ENCODE measurements at places on chromosomes 13 and 19.

DNA sequence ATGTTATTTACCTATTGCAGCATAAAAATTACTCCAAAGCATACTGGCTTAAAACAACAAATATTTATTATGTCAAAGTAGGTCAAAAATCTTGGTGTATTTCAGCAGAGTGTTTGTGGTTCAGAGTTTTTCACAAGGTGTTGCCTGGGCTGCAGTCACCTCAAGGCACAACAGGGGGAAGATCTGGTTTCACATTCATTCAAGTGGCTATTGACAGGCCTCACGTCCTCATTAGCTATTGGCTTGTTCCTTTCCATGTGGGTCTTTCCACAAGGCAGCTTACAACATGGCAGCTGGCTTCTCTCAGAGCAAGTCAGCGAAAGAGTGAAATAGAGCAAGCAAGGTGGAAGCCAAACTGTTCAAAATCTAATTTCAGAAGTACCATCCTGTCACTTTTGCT is 602.9 kb downstream of the OLFM4 start:
- DNase-seq, result no peak

- DNase-seq, result no peak
Measured at GRCh38 chr13:30700364-30700763, 35.0 kb upstream of the ALOX5AP start.

DNA sequence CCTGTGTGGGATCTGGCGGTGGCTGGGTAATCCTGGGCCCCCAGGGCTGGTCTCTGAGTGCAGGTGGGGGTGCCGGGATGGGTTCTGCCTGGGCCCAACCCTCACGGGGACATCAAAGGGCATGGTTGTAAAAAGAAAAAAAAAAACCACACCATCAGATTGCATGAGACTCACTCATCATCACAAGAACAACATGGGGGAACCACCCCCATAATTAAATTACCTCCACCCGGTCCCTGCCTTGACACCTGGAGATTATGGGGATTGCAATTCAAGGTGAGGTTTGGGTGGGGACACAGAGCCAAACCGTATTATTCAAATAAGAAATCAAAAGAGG is 14.3 kb downstream of the C1QTNF9 start:
- DNase-seq, result no peak

- DNase-seq, result no peak
Measured at GRCh38 chr13:114099918-114100445, 32.4 kb downstream of the RASA3 start.

DNA sequence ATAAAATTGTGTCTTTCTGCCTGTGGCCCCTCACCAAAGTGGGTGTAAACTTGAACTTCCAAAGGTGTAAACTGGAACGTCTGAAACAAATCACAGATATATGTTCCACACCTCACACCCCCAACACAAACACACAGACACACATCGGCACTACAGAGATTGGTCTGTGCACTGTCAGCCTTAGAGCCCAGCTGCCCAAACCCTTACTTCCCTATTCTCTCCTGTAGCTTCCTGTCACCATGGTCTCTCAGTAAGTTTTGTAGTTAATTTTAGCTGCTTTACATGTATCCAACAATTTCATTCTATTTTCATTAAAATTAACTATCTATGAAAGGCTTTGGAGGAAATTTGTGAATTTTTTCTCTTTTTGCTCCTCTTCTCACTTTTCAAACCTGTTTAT is 5.4 kb downstream of the TM9SF2 start:
- DNase-seq, result no peak

DNA sequence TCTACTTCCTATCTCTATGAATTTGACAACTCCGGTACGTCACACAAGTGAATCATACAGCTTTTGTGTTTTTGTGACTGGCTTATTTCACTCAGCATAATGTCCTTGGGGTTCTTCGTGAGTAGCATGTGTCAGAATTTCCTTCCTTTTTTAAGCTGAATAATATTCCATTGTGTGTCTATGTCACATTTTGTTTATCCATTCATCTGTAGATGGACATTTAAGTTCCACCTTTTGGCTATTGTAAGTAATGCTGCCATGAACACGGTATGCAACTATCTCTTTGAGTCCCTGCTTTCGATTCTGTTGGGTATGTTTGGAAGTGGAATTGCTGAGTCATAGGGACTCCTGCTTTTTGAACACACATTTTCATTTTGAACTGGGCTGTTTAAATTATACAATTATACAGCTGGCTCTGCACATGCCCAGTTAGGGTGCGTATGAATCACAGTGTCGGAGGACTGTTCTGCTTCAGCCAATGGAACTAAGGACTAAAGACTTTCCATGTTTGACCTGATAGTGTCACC is 43.0 kb upstream of the C13orf42 start:
- DNase-seq, result no peak

DNA sequence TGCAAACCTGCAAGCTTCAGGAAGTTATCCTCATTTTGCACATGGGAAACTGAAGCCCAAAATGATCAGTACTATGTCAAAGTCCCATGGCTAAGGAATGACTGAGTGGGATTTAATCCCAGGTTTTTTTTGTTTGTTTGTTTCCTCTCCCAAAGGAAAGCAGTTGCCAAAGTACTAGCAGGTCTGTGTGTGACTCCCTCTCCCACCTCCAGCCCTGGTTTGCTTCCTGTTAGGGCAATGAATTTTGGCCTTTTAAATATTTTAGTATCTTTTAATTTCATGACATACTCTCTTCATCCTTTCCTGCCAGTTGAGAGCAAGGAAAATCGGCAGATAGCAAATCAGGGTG is 134.1 kb upstream of the RNF113B start:
- no peak for DNase-seq

DNA sequence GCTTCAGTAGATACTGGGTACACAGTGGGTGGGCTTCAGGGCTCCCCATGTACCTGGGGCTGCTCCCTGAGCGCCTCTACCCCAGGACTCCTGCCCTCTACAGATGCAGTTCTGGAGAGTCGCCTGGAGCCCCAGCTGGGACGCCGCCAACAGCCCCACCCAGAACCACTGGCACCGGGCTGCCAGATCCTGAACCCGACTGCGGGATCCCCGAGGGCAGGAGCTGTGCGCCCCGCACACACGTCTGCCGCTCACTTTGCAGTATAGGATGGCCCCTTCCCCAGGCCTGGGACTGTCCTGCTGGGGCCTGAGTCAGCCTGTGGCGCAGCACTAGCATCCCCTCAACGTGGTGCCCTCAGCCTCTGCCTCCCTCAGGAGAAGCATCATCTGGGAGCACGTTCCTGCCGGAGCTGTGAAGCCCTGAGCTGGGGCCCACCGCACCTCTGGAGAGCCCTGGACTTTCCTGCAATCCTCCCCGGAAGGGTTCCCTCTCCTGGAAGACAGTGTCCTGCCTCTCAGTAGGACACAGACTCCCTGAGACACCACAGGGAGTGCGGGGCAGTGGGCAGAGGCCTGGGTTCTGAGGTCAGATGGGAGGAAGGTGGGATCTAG is 3.7 kb downstream of the REXO1 start:
- DNase-seq, result no peak

DNA sequence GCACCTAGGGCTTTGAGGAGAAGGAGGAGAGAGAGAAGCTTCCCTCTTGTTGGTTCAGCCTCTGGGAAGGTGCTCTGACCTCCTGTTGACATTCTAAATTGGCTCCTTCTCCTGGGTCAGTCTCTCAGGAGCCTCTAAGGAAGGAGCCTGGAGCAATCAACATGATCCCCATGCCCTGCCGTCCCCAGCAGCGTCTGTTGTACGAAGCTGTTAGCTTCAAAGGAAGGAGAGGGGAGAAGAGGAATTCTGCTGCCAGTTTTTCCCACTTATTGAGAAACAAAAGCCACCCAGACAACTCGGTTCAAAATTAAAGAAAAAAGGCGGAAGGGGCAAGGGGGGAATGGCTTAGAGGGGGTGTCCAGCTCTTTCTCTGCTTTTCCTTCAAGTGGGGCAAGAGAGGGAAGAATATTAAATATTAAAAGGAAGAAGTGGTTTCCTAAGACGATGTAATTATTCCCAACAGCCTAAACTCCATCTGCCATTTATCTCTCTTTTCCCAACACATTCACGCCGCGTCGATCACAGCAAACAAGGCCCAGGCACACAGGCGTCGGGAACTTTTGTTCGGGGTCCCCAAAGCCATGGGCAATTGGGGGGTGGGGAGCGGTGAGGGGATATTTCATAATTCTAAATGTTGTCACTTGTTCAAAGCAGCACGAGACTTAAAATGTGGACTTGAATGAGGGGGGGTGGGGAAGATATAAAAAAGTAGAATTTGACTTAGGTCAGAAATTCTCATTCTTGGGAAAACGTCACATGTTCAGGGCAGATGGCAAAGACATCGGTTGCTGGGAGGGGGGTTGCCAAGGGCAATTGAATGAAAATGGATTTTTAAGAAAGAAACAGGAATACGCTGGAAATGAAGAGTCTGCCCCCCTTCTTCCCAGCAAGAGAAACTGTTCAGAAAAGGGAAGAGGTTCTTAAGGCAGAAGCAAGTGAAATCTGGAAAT is 116.8 kb upstream of the CACNA1A start:
- no peak for DNase-seq

DNA sequence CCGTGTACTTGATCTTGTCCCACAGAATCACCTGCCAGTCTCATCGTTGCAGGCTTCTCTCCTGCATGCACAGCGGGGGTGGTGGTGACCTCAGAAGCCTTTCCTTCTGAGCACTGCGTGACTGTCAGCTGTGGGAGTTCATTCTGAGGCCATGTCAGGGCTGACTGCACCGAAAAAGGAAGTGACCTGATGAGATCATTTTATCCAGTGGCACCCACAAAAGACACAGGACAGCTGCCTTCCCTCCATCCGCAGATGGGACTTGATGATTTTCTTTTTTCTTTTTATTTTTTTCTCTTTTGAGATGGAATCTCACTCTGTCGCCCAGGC is 89.7 kb downstream of the RAB20 start:
- DNase-seq, result peak; percentile 65

DNA sequence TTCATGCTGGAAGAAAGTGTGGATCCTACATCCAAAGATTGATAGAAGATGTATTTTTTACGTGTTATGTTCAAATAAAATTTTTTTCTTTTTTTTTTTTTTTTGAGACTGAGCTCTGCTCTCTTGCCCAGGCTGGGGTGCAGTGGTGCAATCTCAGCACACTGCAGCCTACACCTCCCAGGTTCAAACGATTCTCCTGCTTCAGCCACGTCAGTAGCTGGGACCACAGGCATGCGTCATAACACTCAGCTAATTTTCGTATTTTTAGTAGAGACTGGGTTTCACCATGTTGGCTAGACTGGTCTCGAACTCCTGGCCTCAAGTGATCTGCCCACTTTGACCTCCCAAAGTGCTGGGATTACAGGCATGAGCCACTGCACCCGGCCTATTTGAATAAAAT is 65.7 kb downstream of the KLF12 start:
- peak; percentile 62 for DNase-seq

DNA sequence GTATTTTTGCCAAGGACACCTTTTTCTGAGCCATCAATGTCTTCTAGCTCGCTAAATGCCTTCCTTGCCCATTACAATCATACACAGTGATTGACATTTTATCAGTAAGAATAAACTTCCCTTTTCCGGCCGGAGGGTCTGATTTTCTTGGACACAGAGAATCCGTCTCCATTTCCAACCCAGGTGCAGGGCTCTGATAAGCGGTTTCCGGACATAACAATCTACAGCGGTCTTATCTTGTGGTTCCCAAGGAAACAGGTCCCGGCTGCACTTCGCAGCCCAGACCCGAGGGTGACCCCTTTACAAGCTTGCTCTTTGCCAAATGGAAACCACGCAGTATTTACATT is 5.1 kb upstream of the ZNF77 start:
- no peak for DNase-seq

GRCh38 chr13:80945328-80945727 is 604.4 kb upstream of the SPRY2 start:
- DNase-seq, result no peak

- DNase-seq, result no peak
Measured at GRCh38 chr19:15240515-15240914, 8.3 kb upstream of the EPHX3 start.

GRCh38 chr13:110615322-110616102 is at the start of gene NAXD:
TSS of gene NAXD (plus strand) at chr13:110615545. CDS start at chr13:110615602, 57 bp downstream.
- DNase-seq, result peak; percentile 93

GRCh38 chr19:17778251-17778967 is 16.5 kb upstream of the B3GNT3 start:
- peak; percentile 75 for DNase-seq

DNA sequence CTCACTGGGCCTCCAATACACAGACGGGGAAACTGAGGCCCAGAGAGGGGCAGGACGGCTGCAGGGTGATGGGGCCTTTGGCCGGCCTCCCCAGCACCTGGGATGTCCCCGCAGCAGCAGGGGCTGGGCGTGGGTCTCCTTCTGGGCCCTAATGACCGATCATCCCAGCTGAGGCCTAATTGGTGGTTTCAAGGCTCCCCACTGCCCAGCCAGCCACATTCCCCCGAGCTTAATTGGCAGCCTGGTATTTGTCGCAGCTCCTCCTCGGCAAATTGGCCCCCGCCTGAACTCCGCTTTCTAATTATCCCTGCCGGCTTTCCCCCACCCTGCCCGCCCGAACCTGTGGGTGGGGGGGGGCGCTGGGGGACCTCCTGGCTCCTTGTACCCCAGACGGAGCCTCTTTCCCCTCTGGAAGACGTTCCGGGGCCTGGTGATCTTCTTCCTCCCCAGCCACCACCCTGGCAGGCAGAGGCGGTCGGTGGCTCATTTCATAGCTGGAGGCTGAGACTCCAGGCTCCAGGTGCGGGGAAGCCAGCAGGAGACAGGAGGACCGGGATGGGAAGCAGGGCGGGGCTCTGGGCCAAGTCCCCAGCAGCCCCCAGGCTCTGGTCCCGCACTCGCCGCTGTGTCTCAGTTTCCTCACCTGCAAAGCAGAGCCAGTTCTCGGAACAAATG is 27.2 kb upstream of the WDR18 start:
- no peak for DNase-seq

GRCh38 chr13:51423766-51424165 is 29.1 kb downstream of the INTS6 start:
- DNase-seq, result no peak
